ENCODE measurements at places on chromosomes 1 and 21.

GRCh38 chr1:9420835-9421532, 118.3 kb upstream of the SLC25A33 start:
- DNase-seq: no peak

- DNase-seq: no peak
Measured at GRCh38 chr1:229887043-229887822, 179.8 kb upstream of the GALNT2 start.

DNA sequence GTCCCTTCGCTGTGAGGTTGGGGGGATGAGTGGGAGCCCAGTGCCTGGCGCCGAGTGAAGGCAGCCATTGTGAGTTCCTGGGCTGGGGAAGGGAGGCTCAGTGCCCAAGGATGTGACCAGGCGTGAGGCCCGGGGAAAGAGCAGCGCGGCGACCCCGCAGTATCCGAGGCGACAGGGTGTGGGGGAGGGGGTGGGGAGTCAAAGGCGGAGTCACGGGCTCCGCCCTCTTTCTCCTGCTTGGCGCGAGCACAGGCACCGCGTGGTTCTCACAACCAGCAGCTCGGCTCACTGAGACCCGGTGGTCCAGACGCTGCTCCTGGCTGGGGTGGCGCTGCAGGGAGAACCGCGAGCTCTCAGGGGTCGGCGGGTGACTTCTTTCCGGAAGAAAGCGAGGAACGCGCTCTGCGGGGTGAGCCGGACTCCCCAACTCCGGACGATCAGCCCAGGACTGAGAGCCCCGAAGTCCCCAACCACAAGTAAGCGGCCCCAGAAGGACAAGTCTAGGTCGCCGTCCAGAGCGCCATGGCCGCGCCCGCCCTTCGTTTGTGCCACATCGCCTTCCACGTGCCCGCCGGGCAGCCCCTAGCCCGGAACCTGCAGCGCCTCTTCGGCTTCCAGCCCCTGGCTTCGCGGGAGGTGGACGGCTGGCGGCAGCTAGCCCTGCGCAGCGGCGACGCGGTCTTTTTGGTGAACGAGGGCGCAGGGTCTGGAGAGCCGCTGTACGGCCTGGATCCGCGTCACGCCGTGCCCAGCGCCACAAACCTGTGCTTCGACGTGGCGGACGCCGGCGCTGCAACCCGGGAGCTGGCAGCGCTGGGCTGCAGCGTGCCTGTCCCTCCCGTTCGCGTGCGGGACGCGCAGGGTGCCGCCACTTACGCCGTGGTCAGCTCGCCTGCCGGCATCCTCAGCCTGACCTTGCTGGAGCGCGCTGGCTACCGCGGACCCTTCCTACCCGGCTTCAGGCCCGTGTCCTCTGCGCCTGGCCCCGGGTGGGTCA, at the start of gene HPDL:
Gene HPDL (plus strand): TSS at position 269 of the 997 bp plus-strand sequence. CDS start 254 bp downstream, at position 523.
- peak; percentile 69 for DNase-seq

GRCh38 chr1:230878591-230878990, 10.3 kb upstream of the C1orf198 start:
- DNase-seq: no peak

DNA sequence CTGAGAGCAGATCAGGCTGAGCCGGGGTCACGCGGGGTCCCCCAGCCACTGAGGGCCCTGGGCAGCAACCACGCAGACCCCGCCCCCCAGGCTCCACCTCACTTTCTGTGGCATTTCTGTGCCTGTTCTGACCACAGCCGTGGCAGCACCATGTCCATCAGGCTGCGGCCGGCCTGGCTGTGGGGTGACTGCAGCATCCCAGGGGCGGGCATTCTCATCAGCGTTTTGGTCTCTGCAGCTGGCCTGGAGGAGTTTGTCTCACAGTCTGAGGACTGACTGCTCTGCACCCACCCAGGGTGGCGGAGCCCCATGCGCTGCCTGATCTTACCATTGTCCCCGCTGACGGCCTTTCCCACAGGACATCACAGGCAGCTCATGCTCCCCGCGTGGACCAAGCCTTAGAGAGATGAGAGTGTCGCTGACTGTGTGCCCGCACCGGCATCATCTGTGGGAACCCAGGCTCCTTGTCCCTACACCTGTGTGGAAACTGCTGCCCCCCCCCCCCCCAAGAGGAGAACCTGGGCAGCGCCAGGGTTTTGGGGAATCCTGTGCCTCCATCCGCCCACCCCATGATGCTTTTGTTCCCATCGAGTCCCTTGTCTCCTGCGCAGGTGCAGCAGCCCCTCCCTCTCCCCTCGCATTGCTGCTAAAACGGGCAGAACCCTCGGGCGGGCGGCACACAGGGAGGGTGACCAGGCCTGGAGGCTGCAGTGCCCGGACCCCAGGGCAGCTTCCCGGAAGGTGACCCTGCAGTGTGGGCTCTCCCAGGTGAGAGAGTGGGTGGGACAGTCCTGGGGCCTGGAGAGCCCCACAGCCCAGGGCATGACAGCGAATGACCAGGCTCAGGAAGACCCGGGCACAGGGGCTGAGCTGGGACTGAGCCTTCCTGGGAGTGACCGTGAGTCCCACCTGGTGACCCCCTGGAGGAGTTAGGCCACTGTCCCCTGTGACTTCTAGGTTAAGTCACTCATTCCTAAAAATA, 1.8 kb downstream of the KRTAP10-1 start:
- no peak for DNase-seq

DNA sequence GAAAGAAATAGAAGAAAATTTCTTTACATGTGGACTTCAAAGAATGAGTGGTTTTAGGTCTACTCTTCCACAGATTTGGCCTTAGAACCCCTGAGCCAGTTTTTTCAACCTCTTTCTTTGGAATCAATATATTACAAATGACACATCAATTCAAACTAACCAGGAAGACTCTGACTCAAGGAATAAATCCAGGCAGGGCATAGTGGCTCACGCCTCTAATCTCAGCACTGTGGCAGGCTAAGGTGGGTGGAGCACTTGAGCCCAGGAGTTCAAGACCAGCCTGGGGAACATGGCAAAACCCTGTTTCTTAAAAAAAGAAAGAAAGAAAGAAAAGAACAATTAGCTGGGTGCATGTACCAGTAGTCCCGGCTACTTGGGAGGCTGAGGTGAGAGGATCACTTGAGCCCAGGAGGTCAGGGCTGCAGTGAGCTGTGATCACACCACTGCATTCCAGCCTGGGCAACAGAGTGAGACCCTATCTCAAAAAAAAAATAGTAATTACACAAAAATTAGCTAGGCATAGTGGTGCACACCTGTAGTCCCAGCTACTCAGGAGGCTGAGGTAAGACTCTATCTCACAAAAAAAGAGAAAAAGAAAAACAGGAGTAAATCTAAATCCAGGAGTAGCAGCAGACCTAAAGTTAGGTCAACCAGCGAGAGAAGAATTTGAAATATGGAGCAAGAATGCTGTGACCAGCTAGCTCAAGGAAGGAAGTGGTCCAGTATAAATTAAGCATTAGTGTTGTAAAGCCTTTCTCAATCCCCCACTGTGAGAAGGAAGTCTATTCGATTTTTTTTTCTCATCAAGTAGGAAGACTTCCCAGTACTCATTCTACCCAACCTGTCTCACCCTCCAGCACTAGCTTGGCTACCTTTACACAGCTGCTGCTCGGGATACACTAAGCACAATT, 1.9 kb downstream of the SORT1 start:
- no peak for DNase-seq

DNA sequence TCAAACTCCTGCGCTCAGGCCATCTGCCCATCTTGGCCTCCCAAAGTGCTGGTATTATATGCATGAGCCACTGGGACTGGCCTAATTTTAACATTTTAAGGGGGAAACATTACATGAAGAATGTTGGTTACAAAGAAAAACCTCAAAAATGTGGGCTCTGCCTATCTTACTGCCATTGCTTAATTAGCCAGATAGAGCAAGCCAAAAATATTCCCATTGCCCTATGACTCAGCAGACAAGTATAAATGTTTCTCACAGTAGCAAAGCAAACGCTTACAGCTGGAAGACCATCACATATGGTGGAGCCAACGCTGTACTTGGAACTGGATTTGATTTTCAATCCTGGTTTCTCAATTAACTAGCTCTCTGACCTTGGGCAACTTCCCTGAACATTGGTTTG, 502.0 kb downstream of the SMYD3 start:
- DNase-seq: no peak

DNA sequence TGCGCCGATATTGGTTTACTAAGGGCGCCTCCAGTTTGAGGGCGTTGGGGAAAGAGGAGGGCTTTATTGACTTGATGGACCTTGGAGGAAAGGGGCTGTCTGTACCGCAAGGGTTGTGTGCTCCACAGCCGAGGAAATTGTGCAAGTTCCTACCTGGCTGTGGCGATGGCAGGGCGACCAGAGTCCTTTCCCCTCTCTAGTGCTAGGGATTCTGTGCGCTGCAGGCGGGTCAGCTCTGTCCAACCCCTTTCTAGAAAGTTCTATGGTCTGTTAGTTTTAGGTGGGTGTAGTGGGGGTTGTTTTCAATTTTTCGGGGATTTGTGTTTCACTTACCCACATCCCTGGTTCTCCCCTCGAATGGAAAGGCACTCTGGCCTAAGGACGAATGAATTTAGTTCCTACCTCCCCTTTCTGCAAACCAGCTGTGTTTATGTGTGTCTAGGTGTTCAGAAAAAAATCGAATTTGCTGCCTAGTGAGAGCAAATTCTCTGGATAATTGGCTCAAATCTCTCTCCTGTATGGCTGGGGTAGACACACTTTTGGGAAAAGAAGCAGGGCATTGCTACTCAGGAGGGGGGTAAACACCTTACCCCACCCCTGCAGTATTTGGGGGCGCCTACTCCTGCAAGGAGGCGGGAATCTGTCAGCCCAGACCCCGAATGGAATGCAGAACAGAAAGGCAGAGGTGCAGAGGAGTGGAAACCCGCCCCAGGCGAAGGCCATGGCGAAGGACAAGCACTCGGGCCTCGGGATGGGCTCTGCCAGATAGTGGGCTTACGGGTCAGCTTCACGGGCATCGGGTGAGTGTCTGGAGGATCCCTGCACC, 2.0 kb downstream of the DMBX1 start:
- no peak for DNase-seq

DNA sequence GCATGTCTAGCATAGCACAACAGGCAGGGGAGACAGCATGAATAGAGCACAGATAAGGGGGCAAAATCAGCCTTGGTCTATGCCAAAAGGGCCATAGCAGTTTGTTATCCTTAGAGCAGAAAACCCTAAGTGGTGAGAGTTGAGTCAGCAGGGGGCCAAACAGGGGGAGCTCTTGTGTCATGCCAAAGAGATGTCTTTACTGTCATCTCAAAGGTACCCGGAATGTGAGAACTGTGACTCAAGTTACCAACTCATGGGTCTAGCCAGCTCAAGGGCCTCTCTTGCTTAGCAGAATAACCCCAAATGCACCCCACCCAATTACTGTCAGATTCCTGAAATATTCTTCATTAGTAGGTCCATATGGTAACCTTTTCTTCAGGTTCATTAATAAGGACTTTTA, 45.9 kb upstream of the NRDC start:
- DNase-seq: no peak
